ENCODE measurements at places on chromosomes 5 and 9.

DNA sequence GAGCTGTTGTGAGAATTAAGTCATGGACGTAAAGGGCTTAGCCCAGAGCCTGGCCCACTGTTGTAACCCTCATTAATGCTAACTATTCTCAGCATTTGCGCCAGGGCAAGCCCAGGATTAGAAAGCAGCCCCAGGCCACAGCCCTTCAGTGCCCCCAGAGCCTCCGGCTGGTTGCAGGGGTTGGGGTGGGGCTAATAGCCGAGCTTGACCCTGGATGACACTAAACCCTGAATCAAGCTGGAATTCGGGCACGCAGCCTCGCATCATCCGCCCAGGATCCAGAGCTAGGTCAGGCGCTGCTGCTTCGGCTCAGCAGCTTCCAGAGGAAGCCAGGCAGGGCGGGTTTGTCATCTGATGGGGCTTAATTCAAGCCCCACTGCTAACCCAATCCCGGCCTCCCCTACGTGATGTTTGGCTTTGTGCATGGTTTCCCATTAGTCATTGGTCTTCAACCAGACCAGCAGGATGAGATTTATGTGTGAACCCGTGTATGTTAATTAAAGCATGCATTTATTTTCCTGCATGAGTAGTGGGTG lies 1.2 kb upstream of the MEGF9 start:
- no peak for DNase-seq

DNA sequence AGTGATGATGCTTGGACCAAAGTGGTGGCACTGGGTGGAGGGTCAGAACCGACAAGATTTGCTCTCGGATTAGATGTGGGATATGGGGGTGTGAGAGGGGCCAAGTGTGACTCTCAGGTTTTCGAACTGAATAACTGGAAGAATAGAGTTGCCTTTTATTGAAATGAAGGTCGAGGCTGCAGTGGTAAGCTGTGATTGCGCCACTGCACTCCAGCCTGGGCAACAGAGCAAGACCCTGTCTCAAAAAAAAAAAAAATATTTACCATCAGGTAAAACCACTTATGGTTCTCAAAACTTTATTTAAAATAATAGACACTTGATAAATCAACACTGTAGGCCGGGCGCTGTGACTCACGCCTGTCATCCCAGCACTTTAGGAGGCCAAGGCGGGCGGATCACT lies 27.2 kb downstream of the EXOSC2 start:
- DNase-seq: no peak

DNA sequence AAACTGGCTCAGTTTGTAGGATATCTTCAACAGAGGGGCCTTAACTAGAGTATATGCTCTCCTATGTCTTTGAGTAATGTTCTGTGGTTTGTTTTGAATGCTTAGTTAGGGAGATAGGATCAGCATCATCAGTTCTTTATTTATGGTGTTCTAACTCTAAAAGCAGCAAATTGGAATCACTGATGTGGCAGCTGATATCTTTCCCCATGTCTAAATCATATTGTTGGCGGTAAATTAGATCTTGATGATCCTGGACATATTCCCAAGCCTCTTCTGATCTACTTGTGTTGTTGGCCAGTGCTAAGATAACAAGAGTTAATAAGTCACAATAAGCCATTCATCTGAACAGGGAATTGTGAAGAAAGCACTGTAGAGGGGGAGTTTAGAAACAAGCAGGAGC lies 332.4 kb upstream of the DAB2 start:
- DNase-seq: no peak

DNA sequence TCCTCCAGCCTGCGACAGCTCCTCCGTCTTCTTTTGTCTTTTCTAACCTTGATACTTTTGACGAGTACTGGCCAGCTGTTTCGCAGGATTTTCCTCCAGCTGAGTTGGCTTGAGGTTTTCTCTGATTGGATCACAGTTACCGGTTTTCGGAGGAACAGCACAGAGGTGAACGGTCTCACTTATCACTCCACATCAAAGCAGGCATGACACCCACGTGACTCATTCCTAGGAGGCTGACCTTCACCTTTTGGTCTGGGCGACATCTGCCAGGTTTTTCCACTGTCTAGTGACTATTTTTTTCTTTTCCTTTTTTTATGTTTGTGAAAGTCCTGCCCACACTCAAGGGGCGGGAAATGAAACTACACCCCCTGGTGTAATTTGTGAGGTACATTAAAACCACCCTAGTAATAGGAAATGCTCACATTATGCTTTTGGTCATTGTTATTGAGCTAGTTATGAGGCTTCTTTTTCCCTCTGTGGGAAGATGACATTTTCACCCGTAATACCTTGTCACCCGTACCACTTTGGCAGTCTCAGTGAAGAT lies 319.2 kb downstream of the GADD45G start:
- no peak for DNase-seq

DNA sequence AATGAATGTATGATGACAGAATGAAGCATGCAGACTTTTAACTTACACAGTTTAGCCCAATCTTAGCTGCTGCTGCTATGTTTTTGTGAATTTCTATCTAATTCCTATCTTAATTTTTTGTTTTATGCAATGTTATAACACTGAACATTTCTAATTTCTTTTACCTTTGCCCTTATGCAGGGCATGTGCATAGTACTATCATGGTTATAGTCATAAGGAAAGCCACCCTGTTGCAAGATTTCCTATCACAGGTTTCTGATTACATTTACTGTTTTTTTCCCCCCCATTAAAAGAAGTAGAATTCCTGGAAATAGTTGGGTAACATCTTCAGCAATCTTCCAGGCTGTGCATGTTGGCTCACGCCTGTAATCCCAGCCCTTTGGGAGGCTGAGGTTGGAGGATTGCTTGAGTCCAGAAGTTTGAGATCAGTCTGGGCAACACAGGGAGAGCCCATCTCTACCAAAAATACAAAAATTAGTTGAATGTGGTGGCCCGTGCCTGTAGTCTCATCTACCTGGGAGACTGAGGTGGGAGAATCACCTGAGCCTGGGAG lies 164.4 kb downstream of the KDM4C start:
- no peak for DNase-seq

GRCh38 chr5:39432696-39433530 lies 8.1 kb upstream of the DAB2 start:
- no peak for DNase-seq

DNA sequence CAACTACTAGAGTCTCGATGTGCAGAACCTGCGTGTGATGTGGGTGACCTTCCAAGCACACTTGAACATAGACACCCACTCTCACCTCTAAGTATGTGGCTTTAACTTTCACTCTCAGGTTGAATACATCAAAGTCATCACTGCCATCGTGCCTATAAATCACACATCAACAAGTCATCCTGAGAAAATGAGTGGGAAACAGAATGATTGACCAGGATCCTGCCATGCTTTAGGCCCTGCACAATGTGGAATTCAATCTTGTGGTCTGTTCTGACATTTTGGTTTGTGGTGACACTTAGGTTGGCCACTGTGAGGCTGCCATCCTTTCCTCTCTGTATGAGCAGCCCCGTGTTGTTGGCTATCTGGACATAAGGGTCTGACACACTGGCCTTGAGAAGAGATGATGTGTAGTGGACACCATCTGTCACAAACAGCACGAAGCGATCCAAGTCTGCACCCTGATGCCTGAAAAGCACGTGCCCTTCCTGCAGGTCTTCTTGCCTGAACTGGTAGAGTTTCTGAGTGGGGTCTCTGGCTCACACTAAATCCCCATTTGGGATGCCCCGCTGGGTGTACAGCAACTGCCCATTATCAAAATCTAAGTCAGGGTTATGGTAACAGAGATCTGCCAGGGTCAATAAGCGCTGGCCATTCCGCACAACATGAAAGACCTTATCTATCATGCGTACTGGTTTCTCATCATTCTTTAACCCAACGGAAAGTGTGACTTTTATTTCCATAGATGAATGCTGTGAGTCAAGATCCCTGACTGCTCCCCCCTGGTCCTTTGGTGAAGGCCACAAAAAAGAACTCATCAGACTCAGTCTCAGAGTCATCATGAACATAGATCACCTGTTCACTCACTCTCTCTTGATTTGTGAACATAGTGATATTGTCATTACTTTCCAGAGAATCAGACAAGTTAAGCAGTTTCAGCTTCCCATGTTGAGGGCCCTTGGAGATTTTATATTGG lies 116.6 kb downstream of the ESM1 start:
- no peak for DNase-seq

GRCh38 chr5:54362434-54362833 lies 52.1 kb upstream of the ARL15 start:
- no peak for DNase-seq

GRCh38 chr5:125115195-125115525 lies 368.7 kb upstream of the ZNF608 start:
- DNase-seq: no peak

DNA sequence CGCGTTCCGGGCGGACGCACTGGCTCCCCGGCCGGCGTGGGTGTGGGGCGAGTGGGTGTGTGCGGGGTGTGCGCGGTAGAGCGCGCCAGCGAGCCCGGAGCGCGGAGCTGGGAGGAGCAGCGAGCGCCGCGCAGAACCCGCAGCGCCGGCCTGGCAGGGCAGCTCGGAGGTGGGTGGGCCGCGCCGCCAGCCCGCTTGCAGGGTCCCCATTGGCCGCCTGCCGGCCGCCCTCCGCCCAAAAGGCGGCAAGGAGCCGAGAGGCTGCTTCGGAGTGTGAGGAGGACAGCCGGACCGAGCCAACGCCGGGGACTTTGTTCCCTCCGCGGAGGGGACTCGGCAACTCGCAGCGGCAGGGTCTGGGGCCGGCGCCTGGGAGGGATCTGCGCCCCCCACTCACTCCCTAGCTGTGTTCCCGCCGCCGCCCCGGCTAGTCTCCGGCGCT lies at the start of gene DAPK1:
Gene DAPK1, plus strand, starts transcription at position 264 of the 442 bp plus-strand sequence. CDS start 1,211 bp downstream, outside the sequence.
- no peak for DNase-seq

DNA sequence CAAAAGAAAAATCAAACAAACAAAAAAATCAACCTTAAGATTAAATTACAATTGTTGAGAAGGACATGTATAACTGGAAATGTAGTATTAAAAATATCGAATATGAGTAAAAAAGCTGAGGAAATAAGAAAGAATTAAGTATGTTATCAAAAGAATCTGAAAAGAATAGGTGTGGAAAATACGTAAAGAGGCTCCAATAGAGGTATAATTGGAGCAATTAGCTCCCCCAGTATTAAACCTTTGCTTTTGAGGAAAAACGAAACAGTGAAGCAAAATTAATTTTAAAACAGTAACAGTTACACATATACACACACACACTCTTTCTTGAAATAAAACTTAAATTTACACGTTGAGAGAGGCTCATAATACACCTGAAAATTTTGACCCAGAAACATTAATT lies 578.7 kb upstream of the ADAMTS16 start:
- no peak for DNase-seq

DNA sequence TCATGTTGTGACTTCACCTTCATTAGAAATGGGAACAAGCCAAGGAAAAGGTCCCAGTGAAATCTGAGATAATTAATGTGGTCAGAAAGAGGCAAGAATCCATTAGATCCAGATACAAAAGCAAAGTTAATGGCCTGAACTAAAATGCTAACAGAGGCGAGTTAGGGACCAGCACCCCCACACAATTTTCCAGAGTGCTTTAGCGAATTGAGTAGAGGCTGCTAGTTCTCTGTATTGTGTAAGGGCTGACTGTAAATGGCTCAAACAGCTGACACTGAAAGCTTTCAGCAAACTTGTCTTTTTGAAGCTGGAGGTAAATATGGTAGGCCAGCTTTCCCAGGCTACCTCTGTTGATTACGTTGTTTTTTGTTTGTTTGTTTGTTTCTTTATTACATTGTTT lies 75.5 kb downstream of the CSNK1A1 start:
- DNase-seq: no peak

- no peak for DNase-seq
Measured at GRCh38 chr5:96721351-96721977, 59.3 kb downstream of the CAST start.

GRCh38 chr9:1713841-1714240 lies 301.3 kb upstream of the SMARCA2 start:
- no peak for DNase-seq

DNA sequence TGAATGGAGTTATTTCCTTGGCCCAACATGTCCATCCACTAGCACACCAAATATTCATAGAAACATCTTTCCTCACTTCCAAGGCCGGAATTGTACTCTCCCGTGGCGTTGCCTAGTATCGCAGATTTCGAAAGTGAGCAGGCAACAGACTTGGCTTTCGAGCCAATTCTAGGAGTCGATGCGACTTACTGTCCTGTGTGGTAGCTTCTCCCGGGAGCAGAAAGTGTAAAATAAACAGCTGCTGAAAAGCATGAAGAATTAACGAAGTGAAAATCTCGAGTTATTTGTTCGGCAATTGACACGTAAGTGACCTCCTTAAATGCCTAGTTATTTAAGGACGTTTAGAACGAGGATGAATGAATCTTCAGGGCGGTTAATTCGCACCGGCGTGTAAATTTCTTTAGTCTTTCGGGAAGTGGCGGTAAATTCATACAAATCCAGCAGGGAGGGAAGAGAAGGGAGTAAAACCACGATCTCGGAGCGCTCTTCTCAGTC lies 449 bp upstream of the PCSK5 start:
- no peak for DNase-seq

DNA sequence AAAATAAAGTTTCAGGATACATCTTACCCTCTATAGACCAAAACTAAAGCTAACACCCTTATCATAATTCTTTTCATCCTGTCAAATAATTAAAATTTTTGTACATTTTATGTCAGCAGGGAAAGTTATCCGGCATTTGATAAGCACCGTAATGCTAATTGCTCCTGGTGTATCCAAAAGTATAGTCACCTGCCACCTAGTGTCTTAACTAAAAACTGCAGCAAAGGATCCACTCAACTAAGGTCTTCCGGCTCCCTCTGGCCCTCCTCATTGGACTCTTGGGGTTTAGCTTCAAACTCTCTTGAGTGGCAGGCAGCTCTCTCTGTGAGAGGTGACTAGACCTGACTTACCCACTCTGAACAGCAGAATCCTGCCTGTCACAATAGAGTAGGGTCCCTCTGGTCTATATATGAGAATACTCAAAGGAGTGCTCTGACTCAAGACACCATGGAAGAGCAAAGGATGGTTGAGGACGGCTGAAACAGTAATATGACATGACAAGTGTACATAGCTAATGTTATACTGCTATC lies 60.4 kb upstream of the CAST start:
- peak; percentile 20 for DNase-seq

- DNase-seq: no peak
Measured at GRCh38 chr9:16704116-16705110, 166.1 kb downstream of the BNC2 start.

DNA sequence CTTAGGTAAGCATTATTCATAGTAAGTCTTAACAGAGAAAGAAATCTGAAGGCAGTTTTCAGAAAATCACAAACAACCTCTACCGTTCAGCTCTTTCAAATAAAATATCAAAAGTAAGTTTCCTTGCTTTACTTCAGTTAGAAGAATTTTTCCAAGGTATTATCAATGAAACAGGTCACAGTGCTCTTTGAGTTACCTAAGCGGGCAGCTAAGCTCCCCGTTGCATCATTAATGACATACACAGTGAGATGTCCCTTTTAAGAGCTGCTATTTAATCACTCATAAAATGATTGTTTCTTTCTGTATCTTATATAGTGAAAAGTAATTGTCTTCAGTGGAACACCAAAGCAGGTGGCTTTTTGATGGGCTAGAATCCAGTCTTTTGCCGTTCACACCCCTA lies 86.2 kb upstream of the PIK3R1 start:
- DNase-seq: no peak
